ENCODE measurements at places on chromosomes 12 and 14.

- DNase-seq = no peak
Measured at GRCh38 chr14:99899578-99900178, 106.5 kb downstream of the EML1 start.

- DNase-seq = peak; percentile 37
Measured at GRCh38 chr14:104724407-104724980, 465 bp downstream of the ADSS1 start.

DNA sequence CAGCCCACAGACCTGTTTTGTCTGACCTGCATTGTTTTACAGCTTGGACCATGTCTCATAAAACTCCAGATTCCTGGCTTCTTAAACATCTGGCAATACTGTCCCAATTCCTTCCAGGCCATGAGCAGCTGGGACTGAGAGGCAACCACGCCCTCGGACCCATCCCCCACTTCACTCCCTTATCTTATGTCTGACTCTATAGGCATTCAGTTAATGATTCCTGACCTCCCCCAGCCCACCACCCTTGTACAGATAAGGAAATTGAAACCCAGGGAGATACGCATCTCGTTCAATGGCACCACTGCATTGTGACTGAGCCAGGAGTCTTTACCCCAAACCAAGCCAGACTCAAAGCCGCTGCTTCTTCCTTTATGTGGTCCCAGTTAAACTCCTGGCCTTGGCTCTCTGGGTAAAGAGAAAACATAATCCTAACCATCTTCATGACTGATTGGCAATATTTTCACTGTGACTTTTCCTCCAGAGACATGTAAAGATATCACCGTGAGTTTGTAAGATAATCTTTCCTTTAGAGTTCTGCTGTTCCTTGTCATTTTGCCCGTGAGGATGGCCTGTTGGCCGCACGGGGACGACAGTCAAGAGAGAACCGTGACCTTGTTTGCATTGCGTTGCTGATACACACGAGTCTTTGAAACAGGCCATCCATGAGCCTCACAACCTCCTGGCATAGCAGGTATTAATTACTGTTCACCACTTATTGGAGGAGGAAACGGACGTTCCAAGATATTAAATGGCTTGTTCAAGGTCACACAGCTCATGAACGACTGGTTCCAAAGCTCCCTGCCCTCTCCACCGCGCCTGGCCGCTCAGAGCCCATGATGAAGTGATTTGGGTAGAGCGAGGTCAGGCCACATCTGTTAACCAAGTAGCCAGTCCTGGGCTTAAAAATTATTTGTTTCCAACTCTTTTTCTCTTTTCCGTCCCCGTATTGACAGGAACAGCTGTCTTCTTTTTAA, 39.4 kb downstream of the MAP1LC3B2 start:
- DNase-seq = no peak

- no peak for DNase-seq
Measured at GRCh38 chr12:117388951-117389446, 27.6 kb upstream of the NOS1 start.

- no peak for DNase-seq
Measured at GRCh38 chr12:106522708-106523107, 60.1 kb upstream of the RFX4 start.

DNA sequence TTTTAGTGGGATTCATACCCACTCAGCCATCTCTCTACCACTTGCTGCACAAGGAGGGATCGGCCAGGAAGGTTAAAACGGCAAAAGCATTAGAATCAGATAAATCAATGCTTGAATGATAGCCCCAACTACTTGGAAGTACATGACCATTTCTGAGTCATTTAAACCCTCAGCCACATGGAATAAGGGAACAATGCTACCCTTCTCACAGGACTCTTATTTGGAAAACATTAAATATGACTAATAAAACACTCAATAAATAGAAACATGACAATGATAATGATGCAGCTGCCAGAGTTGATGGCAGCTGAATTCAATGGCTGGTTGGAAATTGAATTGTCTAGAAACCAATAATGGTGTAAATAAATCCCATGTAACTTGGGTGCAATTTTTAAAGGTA, 165.4 kb downstream of the FLRT2 start:
- DNase-seq = no peak
